Mesothelial cell of epicardium (in vitro differentiated cells): ENCODE measurements at places on chromosomes 2 and 18. TPM values are rescaled to one million over a fixed set of nuclear protein-coding genes. Genes with fewer than 3 reads are reported as not detected.

GRCh38 chr18:41687138-41687537, 267.9 kb upstream of the PIK3C3 start:
- no peak for DNase-seq

DNA sequence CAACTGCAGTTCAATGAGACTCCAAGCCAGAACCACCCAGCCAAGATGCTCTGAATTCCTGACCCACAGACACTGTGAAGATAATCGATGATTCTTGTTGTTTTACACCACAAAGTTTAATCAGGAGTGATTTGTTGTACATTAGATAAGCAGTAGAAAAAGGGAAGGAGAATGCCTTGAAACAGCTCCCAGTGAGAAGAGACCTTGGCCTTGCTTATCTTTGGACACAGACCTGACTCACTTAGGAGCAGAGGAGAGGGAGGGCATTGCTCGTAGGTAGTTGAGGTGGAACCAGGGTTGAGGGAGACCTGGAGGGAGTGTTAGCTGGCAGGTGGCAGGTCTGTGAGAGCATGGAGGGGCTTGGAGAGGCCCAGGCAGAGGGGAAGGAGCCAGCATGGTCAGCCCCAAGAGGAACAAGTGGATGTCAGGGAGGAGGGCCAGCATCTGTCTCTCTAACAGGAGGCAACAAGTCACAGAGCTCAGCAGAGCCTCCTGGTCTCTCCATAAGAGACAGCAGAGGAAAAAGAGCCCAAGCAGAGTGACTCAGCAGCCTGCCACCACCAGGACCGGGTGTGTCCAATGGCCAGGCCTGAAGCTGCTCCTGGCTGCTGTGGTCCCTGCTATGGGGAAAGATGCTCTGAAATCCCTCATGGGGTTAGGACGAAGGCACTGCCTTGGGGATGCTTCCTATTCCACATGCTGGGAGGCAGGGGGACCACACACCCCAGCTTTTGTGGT, 161.6 kb upstream of the CAPN13 start:
- no peak for DNase-seq

GRCh38 chr2:158718851-158719250, 76.3 kb upstream of the DAPL1 start:
- DNase-seq: no peak

DNA sequence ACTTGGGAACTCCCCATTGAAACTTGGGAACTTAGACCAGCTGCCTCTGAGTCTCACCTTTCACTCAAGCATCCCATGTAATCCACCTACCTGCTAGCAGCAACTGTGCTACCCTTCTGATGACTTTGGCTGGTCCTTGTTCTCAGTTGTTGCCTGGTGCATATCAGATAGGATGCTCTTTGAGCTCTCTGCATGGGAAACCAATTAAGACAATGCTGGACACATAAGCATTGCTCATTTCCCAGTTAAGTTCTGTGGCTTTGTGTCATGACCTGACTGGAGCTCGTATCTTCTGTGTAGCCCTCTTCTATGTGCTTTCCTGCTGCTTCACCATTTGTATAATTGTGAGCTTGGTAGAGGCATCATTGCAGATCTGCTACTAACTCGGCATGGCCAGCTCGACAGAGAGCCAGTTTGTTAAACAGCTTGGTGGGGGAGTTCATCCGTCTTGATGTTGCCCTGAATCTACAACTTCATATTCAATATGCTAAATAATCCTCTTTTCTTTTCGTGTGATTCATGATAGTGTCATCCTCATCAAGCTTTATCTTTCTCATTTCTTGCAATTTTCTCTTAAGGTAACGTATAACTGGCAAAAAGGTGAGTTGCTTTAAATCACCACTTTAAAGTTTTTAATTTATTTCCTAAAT, 447.5 kb upstream of the SLC14A2 start:
- DNase-seq: no peak

GRCh38 chr2:8693157-8693821, 11.4 kb downstream of the ID2 start:
- DNase-seq: no peak

DNA sequence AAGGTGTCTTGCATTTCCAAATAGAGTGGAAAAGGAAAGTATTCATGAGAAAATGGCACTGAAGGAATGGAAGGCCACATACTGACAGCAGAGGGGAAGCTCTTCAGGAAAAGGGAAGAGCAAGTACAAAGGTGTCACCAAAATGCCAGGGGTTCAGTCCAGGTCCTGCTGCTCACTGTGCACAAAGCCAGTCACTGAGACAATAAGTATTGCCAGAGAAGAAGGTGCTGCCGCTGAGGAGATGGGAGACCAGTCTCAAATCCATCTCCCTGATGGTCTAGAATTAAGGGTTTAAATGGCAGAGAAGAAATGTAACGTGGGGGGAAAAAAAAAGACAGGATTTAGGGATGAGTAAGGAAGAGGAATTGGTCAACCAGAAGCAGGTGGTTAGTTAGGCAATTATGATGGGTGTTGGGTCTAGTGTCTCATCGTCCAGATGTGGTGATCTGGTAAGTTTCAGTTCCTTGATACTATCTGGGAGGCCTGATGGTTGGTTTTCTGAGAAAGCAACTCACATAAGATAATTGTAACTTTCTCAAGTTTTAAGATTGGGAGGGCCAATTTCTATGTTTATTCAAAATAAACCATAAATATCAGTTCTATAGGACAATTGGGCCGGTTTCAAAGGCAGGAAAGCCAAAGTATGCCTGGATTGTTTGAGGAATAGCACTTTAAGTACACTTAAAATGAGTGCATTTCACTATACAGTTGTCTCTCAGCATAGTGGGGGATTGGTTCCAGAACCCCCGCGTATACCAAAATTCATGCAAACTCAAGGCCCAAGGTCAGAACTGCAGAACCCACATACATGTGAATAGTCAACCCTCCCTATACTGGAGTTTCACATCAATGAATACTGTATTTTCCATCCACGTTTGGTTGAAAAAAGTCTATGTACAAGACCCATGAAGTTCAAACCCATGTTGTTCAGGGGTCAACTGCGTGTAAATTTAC, 109.1 kb upstream of the DNAJC10 start:
- DNase-seq: no peak

Gene CD207
- not detected in 3 replicates for total RNA-seq
